ENCODE measurements at places on chromosomes 16 and 17.

GRCh38 chr16:65181071-65181561 lies 59.3 kb upstream of the CDH11 start:
- DNase-seq = no peak

GRCh38 chr17:65218261-65218660 lies 81.1 kb downstream of the RGS9 start:
- no peak for DNase-seq

DNA sequence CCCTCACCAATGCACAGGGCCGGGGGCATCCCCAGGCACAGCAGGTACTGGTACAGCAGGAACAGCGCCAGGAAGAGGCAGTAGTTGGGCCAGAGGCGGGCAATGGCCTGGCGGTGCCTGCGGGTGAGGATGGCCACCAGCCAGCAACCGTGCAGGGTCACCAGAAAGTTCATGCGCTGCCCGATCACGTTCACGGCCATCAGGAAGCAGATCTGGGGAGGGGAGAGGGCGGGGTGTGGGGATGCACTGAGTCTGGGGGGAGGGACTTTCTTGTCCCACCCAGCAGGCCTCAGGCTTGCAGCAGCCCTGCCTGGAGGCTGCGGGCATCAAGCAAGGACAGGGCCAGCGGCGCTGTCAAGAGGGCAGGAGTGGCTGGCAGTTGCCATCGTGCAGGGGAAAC lies 25.4 kb downstream of the CTU2 start:
- DNase-seq = no peak

DNA sequence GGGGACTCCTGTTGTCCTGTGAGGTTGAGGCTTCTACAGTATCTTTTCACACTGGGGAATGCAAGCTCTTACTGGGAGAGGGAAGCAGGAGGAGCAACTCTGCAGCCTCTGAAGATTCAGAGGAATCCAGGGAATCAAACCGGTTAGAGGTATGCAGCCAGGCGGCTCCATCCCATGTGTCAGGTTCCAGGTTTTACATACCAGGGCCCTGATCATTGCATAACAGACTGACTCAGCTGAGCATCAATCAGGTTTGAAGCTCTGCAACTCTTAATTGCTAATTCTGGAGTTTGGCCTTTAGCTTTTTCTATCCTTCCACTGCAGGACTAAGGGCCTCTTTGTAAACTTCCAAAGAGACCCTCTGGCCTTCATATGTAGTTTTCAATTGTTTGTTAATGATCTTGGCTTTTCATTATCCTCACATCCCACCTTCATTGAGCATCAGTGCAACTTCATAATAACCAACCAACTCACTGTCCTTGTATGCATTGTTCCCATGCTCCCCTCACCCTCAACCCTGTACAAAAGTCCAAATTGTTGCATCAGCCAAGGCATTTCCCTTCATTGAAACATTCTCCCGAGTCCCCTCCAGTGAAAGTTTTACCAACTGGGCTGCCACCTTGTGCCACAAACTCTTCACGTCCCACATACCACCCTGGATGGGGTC lies 59.7 kb upstream of the DHX40 start:
- DNase-seq = peak; percentile 96
